Prostate gland (tissue), 2 donors: ENCODE measurements at places on chromosomes 5 and 9. TPM values are rescaled to one million over a fixed set of nuclear protein-coding genes. Genes with fewer than 3 reads are reported as not detected.
A peak's percentile ranks its signal among the peaks of the same experiment; 100 is the strongest.

Gene GAPT
- 0.36 TPM for total RNA-seq

GRCh38 chr5:9733486-9733885 lies 103.3 kb upstream of the TAS2R1 start:
- H3K27me3 ChIP-seq, result no peaks in the 10 kb centered on the region
- H3K4me1 ChIP-seq, result no peaks in the 10 kb centered on the region
- H3K27ac ChIP-seq, result no peak overlapping the region
- no peak overlapping the region for H3K4me3 ChIP-seq

- H3K36me3 ChIP-seq, result no peaks in the 10 kb centered on the region
- H3K27ac ChIP-seq, result peak within 1 kb of the TSS; percentile 76
- no peaks in the 10 kb centered on the region for H3K4me1 ChIP-seq
- DNase-seq, result no peak
- no peaks in the 10 kb centered on the region for H3K27me3 ChIP-seq
Observed at GRCh38 chr5:80959768-80960442, at the start of gene RASGRF2. Gene RASGRF2, plus strand, starts transcription at chr5:80960363. Its CDS starts 376 bp downstream, at chr5:80960739.

DNA sequence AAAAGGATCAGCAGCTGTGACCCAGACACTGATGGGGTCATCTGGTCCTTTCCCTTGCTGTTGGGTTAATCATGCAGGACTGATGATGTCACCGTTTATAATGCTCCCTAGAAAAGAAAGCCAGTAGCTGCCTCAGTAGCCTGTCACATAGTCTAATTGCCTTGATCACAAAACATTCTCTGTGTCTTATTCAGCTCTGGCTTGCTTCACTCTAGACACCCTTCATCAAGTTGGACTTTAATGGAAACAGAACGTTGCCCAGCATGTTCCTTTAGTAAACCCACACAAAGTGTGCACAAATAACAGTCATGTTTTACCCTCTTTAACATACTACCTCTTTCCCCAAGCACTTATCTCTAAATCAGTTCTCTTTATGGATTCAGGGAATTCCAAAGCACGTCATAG lies 170.8 kb downstream of the SGCD start:
- no peaks in the 10 kb centered on the region for H3K27me3 ChIP-seq
- H3K4me3 ChIP-seq, result no peak overlapping the region
- no peaks in the 10 kb centered on the region for H3K4me1 ChIP-seq
- no peaks in the 10 kb centered on the region for H3K36me3 ChIP-seq
- H3K27ac ChIP-seq, result no peak overlapping the region

DNA sequence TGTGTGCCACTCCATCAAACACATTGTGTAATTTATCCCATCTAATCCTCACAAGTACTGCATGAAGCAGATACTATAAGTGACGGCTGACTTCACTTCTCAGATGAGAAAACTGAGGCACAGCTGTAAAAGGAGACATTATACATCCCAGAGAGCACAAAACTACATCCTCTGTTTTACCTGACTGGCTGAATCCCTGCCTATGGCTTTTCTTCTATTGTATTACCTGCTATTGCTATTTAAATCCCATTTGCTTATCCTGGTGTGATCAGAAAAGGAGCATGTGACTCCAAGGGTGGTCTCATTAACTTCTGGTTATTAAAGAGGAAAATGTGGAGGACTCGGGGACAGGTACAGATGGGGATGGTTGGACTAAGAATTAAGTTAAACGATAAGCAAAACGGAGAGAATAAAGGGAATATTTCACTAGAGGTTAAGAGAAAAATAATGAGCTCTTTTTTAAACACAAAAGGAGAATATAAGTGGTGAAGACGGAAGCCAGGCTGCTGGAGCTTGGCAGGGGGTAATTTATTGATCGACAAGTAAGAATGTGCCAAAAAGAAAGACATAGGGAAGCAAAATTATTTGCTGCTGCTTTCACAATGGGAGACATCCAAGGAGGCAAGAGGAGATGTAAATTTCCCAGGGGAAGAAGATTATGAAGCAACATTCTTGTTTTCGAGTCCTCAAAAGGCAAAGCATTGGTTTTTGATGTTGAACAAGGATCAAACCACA lies 155.7 kb upstream of the GPR151 start:
- DNase-seq, result no peak
- no peaks in the 10 kb centered on the region for H3K27me3 ChIP-seq
- no peaks in the 10 kb centered on the region for H3K4me1 ChIP-seq
- H3K4me3 ChIP-seq, result no peak overlapping the region
- H3K27ac ChIP-seq, result no peak overlapping the region
- H3K36me3 ChIP-seq, result no peaks in the 10 kb centered on the region
